ENCODE measurements at places on chromosomes 1 and 21. TPM values are rescaled to one million over a fixed set of nuclear protein-coding genes. Genes with fewer than 3 reads are reported as not detected.

DNA sequence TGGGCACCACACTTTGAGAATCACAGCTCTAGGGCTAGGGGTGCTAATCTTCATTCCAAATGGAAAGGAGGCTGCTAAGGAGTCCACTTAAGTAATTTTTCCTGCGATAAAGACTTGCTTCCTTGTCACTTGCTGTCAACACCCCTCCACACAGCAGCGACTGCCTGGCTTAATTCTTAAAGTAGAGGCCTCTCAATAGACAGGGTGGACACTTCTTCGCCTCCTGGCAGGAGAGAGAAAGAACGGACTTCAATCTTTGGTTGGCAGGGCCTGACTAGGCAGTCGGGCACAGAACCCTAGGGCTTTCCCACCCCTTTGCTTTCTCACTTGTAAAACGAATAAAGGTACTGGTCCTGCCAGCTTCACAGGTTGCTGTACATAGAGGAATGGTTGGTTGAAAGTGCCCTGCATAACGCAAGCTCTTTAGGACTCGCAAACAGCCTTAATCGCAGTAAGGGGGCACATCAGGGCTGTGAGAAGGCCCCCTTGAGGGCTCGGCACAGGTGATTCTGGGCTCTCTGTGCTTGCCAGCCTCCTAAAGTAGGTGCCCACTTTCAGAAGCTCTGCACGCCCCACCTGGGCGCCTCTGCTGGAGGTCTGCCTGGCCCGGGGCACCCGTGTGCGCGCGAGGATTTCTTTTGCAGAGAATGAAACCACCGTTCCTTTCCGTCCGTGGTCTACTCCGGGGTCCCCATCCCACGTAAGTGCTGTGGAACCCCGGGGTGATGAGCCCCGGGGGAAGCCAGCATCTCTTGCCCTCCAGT, 47.6 kb upstream of the CD34 start:
- DNase-seq, result no peak

DNA sequence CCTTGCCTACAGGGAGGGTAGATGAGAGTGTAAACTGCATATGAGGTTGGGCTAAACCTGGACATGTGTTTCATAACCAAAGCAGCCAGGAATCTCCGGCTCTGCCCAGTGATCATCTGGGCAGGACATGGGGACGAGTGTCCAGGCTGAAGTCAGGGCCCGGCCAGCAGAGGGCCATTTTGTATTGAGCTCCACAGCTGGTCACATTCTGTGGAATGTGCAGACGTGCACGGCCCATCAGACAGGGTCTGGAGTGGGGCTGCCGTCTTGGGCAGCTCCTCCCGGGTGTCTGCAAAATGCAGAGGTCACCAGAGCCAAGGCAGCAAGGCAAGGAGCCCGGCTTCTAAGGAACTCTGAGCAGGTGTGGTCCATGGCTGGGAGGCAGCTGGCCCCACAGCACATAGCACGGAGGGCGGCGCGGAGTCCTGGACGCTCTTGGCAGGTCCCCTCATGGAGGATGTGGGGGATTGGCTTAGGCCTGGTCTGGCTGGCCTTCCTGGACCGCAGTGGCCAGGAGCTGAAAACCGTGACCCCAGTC, 6.2 kb downstream of the LRRC3 start:
- no peak for DNase-seq

KCNE2 gene
- polyA plus RNA-seq, result not detected

DNA sequence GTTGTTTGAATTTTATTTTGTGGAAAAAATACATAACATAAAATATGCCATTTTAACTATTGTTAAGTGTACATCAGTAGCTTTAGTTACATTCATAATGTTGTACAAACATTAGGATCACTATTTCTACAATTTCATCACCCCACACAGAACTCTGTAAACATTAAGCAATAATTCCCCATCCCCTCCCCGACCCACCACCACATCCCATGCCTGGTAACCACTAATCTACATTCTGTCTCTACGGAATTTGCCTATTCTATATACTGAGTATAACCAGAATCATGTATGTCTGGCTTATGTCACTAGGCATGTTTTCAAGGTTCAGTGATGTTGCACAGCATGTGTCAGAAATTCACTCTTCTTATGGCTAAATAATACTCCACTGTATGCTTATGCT, 47.7 kb downstream of the CDC42BPA start:
- DNase-seq, result no peak

PLA2G5 gene
- polyA plus RNA-seq, result not detected

DNA sequence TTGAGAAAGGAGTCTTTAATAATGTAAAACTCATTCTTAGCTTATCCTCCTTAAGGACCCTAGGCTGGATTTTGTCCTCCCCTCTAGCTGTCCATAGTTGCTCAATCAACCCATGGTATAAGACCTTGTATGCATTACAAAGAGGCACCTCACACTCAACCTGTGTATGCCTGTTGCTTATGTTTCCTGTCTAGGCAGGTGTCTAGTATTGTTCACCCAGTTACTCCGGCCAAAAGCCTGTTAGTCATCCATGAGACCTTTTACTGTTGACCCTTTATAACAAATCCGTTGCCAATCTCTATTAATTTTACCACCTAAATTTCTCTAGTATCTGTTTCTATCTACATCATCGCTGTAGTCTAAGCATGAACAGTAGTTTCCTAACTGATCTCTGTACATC, 3.7 kb downstream of the LYPLAL1 start:
- no peak for DNase-seq

DNA sequence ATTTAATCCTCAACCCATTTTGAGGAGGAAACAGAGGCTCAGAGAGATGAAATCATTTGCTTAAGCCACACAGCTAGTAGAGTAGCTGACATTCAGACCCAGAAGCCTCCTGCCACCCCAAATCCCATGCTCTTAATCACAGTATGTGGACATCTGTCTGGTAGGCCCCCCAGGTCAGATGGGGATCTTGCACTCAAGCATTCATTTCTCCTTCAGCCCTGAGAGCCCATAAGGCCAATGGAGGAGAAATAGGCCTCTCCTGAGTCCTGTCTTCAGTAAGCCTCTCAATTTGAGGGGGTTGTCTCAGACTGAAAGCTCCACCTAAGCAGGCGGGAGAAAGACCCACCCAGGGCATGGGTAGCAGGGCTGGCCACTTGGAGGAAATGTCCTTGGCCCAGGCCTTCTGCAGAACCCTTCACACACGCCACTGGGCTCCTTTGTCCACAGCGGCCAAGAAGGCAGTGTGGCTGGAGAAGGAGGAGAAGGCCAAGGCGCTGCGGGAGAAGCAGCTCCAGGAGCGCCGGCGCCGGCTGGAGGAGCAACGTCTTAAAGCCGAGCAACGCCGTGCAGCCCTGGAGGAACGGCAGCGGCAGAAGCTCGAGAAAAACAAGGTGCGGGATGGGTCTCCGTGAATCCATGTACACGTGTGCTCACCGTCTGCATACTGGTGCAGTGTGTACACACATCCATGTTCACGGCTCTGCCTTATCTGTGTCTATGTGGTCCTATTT, 16.2 kb downstream of the MAP7D1 start:
- DNase-seq, result no peak
